Stimulated activated CD4-positive, alpha-beta T cell treated with anti-CD3 and anti-CD28 coated beads, TNF-alpha, amount 100 ng/mL, for 24 hours (primary cell): ENCODE measurements at places on chromosomes 4 and X.

GRCh38 chrX:46791927-46792809, 33.2 kb upstream of the SLC9A7 start:
- DNase-seq = no peak

GRCh38 chr4:11878241-11878640, 449.5 kb upstream of the HS3ST1 start:
- DNase-seq = no peak

DNA sequence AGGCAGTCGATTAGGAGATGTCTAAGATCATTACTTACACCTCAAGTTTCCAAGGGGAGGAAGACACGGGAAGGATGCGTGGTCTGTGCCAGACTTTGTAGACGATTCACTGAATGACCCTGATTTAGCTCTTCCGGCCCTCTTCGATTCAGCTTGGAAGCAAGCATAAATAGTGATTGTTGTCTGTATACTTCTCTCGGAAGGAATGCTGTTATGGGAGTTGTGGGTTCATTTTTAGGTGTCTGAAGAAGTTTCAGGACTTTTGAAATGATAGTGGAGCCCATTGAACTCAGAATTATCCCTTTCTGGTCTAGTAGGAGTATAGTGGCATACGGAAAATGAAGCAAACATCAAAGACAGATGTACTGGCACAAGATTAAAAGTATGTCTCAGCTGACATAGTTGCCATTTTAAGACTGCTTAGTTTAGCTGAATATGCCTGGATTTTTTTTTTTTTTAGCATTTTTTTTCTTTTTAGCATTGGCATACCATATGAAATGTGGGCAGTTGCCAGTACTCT, 1.0 kb upstream of the ANKRD17 start:
- DNase-seq = no peak

DNA sequence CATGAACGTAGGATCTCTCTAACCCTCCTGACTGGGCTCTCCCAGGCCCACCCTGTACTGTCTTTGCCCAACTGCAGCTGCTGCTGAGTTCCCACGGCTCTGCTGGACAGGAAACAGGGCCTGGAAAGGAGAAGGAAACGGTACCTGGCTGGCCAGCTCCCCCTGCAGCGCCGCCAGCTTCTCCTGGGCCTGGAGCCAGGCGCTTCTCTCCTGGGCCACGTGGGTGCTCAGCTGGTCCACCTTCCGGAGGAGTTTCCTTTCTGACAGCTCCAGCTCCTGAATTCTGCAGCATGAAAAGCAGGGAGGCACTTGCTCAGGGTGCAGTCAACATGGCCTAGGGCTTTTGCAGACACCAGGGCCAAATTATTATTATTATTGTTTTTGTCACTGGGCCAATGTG, 6.5 kb downstream of the C4orf50 start:
- DNase-seq = no peak

- DNase-seq = no peak
These were observed 257.0 kb upstream of the JADE1 start for GRCh38 chr4:128552586-128552907.

DNA sequence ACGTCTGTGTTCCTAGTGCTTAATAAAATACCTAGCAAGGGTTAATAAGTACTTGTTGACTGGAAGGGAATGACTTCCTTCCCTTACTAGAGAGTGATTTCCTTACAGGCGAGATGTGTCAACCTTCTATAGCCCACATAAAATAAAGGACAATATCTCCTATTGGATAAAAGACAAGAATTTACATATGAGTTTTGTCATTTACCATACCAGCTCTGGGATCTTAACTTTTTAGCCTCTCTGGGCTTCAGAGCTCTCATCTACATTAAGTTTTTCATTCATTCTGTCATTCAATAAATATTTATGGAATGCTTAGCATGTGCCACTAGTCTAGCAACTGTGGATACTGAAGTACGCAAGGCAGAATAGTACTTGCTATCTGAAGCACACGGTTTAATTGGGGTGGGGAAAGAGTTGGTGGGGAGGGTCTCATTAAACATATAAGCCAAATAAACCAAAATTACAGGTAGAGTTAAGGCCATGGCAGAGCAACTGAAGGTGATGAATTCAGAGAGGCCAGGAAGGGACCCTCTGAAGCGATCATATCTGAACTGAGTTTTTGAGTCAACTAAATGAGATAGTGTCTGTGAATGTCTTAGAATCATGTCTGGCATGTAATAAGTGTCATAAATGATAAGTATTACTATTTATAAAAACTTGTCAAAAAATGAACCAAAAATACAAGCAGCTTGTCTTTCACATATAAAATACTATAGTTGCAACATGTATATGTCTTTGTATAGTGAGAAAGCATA, 91.6 kb upstream of the BMP2K start:
- DNase-seq = no peak

GRCh38 chr4:120633810-120634209, 288.7 kb downstream of the PRDM5 start:
- no peak for DNase-seq

GRCh38 chr4:102246416-102246815, 98.9 kb downstream of the SLC39A8 start:
- no peak for DNase-seq

DNA sequence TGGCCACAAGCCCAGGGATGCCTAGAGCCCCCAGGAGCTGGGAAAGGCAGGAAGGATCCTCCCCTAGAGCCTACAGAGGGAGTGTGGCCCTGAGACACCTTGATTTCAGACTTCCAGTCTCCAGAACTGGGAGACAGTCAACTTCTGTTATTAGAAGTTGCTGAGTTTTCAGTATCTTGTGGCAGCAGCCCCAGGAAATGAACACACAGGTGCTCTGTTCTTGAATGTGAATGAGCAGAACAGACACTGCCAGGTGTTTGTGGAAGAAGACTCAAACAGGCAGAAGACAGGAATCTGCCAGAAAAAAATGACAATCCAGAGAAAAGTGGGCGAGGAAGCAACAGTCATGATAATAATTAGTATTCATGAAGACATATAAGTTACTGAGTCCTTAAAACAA, 64.5 kb upstream of the STS start:
- no peak for DNase-seq

DNA sequence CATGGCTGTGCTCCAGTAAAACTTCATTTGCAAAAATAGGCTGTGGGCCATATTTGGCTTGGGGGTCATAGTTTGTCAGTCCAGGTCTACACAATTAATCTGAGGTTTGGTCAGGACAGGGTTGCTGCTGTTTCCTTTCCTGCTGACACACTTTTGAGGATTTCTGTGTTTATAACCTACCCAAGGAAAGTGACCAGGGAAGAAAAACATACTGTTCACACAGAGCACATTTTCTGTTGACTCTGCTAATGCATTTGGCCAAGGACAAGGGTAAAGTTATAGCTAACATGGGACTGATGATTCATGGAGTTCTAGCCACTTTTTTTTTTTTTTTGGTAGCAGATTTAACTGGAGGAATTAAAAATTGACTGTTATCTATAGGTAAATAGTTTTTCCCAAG, 43.9 kb upstream of the GEMIN8 start:
- DNase-seq = no peak

GRCh38 chr4:8324640-8325239, 55.2 kb downstream of the HTRA3 start:
- DNase-seq = no peak

GRCh38 chr4:70759627-70760026, 37.9 kb downstream of the RUFY3 start:
- DNase-seq = no peak

DNA sequence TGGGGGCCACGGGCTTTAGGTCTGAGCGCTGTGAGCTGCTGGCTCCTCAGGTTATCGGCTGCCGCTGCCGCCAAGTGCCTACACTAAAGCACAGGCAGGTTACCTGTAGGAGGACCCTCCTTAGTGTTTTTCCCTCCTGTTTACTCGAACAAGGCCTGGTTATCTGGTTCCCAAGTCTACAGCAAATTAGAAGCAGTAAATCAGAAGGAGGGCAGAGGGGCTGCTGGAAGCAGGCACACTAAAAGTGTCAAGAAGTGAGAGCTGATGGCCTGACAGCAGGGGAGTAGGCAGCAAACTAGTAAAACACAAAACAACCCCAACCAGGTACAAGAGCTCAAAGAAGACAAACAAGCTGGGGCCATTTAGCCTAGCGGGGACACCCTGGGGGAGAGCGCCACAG, 125.0 kb upstream of the PJA1 start:
- DNase-seq = no peak

- DNase-seq = no peak
These were observed 8.6 kb downstream of the OPHN1 start for GRCh38 chrX:68424719-68425118.

GRCh38 chrX:111728096-111728495, 47.1 kb downstream of the ALG13 start:
- no peak for DNase-seq

DNA sequence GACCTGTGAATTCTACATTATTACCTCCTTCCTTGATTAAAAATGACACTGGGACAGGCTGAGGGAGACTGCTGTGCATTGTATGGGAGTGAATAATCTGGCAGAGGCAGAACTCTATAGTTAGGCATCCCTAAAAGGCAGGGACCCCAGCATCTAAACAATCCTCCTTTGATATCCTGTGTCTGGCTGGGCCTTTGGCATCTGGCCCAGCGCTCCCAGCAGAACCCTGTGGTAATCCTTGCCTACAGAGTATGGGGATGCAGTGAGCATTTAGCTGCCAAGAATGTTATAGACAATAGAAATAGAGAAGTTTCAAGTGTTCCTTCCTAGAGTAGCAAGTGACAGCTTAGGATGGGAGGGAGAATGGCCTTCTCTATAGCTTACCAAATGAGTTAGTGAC, 38.5 kb downstream of the ZCCHC12 start:
- no peak for DNase-seq
